ENCODE measurements at places on chromosomes 1 and 21. TPM values are rescaled to one million over a fixed set of nuclear protein-coding genes. Genes with fewer than 3 reads are reported as not detected.

- H3K27ac ChIP-seq: no peak overlapping the region
- no peaks in the 10 kb centered on the region for H3K27me3 ChIP-seq
- H3K4me1 ChIP-seq: no peaks in the 10 kb centered on the region
- H3K36me3 ChIP-seq: no peaks in the 10 kb centered on the region
- no peak for DNase-seq
- H3K4me3 ChIP-seq: no peak overlapping the region
Observed at GRCh38 chr1:198018529-198018928, 101.4 kb downstream of the LHX9 start.

CRP gene
- not detected for total RNA-seq

DNA sequence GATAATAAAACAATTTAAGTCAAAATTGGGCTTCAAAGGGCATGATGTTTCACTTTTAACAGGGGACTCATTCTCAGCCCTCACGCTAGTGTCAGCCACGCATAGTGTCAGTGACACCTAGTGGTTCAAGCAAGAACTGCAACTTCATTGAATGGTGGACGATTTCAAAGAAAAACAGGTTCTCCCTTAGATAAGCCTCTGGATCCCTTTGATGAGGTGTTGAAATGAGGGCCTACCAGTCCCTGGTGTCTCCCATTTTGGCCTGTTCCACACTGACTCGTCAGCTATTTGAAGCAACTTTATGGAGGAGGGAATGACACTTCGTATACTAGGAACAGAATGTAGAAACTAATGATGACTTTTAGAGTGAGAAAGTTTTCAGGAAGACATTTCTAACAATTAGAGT lies 56.2 kb downstream of the FCRL5 start:
- H3K4me1 ChIP-seq: no peaks in the 10 kb centered on the region
- H3K27me3 ChIP-seq: peaks cover 2% of the 10 kb centered on the region
- no peak overlapping the region for H3K27ac ChIP-seq
- H3K36me3 ChIP-seq: no peaks in the 10 kb centered on the region
- H3K4me3 ChIP-seq: no peak overlapping the region

OR2AK2 gene
- not detected for total RNA-seq

DNA sequence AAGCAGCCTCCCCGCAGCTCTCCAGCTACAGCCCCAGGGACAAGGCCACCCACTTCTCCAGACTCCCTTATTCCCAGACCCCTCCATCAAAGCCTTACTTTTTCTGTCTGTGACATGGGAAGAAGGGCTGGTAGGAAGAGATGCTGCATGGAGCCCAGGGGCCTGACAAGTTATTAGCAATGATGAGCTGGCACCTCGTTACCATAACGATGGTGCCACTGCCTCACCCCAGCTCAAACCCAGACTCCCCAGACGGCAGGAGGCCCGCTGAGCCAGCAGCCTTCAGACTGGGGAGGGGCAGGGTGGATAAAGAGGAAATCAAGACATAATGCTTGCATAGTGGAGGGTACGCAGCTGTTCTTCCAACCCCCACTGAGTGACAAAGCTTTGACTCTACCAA lies 3.3 kb downstream of the DLGAP3 start:
- H3K36me3 ChIP-seq: no peaks in the 10 kb centered on the region
- H3K27me3 ChIP-seq: peaks cover 84% of the 10 kb centered on the region
- no peak for DNase-seq
- H3K4me3 ChIP-seq: no peak overlapping the region
- no peak overlapping the region for H3K27ac ChIP-seq

DNA sequence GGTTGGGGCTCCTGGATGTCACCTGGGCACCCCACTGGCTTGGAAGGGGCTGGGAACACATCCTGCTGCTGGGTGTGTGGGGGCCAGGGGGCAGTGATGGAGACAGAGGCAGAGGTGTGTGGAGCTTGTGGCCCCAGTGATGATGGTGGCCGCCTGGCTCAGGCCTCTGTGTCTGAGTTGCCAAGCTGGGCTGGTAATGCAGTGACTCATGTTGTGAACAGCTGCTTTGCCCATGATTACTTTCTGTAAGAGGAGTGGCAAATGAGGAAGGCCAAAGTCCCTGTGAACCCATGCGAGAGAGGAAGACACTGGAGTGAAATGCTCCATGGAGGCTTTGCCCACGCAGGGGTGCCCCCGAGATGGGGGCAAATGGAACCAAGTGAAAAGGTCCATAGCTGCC lies 86.8 kb downstream of the KCNJ6 start:
- no peaks in the 10 kb centered on the region for H3K4me1 ChIP-seq
- no peaks in the 10 kb centered on the region for H3K36me3 ChIP-seq
- H3K4me3 ChIP-seq: no peak overlapping the region
- DNase-seq: no peak
- no peaks in the 10 kb centered on the region for H3K27me3 ChIP-seq

C8A gene
- not detected for total RNA-seq

GRCh38 chr21:37869661-37870060 lies 46.6 kb downstream of the KCNJ6 start:
- H3K27me3 ChIP-seq: peaks cover 9% of the 10 kb centered on the region
- no peak for DNase-seq
- no peak overlapping the region for H3K4me3 ChIP-seq
- H3K27ac ChIP-seq: no peak overlapping the region
- no peaks in the 10 kb centered on the region for H3K4me1 ChIP-seq

NUF2 gene
- 0.48 TPM for total RNA-seq

LGR6 gene
- total RNA-seq: not detected

DNA sequence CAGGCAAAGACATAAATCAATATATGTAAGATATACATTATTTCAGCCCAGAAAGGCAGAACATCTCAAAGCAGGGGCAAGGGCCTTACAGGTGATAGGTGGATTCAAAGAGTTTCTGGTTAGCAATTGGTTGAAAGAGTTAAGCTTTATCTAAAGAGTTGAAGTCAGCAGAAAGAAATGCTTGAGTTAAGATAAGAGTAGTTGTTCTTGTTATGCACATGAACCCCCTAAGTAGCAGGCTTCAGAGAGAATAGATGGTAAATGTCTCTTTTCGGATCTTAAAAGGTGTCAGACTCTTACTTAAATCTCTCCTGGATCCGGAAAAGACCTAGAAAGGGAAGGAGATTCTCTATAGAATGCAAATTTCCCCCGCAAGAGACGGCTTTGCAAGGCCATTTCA lies 8.3 kb upstream of the ZBTB40 start:
- DNase-seq: no peak
- no peaks in the 10 kb centered on the region for H3K27me3 ChIP-seq
- peaks cover 17% of the 10 kb centered on the region for H3K4me1 ChIP-seq
- H3K4me3 ChIP-seq: no peak overlapping the region

DNA sequence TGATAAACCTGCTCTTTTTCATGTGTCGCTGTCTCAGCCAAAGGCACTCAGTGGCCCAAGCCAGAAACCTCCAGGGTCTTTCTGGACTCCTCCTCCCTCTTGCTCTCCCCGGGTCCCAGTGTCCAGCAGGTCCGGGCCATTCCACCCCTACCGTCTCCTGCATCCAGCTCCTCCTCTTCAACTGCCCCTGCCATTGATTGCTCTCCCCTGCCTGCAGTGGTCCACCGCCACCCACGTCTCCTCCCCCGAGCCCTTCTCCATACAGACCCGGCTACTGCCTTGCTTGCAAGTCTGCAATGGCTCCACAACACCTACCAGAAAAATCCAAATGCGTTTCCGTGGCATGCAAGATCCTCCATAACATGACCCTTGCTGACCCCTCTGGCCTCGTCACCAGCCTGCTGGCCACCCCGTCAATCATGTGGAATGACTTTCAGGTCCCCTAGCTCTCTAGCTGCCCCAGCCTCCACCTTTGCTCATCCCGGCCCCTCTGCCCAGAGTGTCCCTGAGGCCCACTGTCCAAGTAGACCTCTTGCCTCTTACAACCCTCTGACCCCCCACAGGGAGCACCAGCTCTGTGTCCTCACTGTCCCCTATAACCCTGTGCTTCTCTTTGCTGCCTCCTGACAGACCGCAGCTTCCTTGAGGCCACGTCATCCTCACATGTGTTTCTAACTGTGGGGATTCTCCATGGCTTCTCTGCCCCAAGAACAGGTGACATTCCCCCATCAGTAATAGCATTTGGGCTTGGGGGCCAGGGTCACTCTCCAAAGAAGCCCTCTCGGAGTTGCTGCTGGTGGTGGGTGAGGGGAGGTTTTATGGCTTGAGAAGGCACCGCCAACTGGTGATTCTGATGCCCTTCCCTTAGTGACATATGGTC lies 15.0 kb downstream of the CACNA1S start:
- H3K4me1 ChIP-seq: peaks cover 80% of the 10 kb centered on the region
- peak overlapping the region; percentile 95 for H3K27ac ChIP-seq
- DNase-seq: no peak
- no peaks in the 10 kb centered on the region for H3K36me3 ChIP-seq

- no peaks in the 10 kb centered on the region for H3K36me3 ChIP-seq
- H3K4me3 ChIP-seq: no peak overlapping the region
- H3K27me3 ChIP-seq: no peaks in the 10 kb centered on the region
- H3K27ac ChIP-seq: no peak overlapping the region
- H3K4me1 ChIP-seq: no peaks in the 10 kb centered on the region
Observed at GRCh38 chr1:111052246-111052645, 87.6 kb downstream of the DRAM2 start.

DNA sequence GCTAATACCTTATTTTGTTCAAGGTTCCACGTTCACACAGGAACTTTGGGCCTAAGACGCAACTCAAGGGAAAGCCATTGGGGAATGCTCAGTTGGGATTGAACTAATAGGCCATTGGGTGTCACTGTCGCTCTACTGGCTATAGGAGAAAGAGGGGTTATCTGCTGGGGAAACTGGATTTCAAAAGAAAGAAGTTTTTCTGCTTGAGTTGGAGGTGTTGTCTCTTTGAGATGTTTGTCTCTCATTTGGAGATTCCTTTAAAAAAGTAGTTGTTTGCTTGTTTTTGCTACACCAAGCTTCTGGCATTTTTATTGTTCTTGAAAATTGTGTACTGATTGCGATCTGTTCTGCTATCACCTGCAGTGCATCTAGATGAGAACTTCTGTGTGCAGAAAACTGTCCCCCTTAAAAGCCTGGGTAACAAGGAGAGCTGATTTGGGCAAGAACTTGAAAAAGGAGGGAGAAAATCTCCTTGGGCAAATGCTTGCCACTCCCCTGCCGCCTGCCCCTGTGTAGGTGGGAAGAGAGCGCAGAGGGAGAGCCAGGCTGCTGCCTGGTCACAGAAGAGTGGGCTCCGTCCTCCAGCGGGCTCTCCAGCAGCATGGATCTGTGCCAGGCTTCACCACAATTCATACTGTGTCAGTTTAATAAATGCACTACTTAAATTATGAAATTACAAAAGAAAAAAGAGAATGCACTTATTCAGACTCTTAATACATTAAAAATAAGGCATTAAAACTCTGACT lies 39.9 kb downstream of the PEX14 start:
- H3K4me3 ChIP-seq: no peak overlapping the region
- DNase-seq: no peak
- H3K27me3 ChIP-seq: no peaks in the 10 kb centered on the region
- H3K36me3 ChIP-seq: no peaks in the 10 kb centered on the region

GRCh38 chr1:12201352-12202189 lies 28.3 kb upstream of the VPS13D start:
- H3K27me3 ChIP-seq: peaks cover 5% of the 10 kb centered on the region
- no peak overlapping the region for H3K27ac ChIP-seq
- no peaks in the 10 kb centered on the region for H3K4me1 ChIP-seq
- DNase-seq: no peak
- no peak overlapping the region for H3K4me3 ChIP-seq

DNA sequence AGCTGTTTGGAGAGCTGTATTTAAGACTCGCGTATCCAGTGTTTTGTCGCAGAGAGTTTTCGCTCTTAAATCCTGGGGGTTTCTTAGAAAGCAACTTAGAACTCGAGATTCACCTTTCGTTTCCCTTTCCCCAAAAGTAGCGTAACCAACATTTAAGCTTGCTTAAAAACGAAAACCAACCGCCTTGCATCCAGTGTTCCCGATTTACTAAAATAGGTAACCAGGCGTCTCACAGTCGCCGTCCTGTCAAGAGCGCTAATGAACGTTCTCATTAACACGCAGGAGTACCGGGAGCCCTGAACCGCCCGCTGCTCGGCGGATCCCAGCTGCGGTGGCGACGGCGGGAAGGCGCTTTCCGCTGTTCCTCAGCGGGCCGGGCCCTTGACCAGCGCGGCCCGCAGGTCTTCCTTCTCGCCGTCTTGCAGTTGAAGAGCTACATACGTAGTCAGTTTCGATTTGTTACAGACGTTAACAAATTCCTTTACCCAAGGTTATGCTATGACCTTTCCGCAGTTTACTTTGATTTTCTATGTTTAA lies 1.9 kb downstream of the OLIG1 start:
- peaks cover 17% of the 10 kb centered on the region for H3K27me3 ChIP-seq
- H3K4me1 ChIP-seq: peaks cover 14% of the 10 kb centered on the region
- no peak for DNase-seq
- H3K36me3 ChIP-seq: no peaks in the 10 kb centered on the region
- H3K4me3 ChIP-seq: peak overlapping the region; percentile 68

TDRD10 gene
- 0.52 TPM for total RNA-seq

PIGR gene
- 0.48 TPM for total RNA-seq

DNA sequence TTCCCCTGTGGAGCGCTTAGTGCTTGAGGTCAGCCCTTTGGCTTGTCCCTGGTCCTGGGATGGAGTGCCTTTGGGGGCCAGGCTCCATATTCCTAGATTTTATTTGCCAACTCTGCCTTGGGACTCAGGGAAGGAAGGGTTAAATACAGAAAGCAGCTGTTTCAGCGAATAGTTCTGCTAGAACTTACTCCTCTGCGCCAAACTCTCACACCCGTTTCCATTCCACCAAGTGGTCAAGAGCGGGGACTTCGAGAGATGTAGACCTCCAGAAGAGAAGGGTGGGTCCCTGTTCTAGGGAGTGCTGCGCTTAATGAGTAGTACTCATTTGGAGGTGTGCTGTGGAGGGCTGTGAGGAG lies 704 bp upstream of the TOMM40L start:
- no peak for DNase-seq
- peak overlapping the region; percentile 36 for H3K4me3 ChIP-seq
- H3K27me3 ChIP-seq: no peaks in the 10 kb centered on the region
- peaks cover 12% of the 10 kb centered on the region for H3K4me1 ChIP-seq
- peak overlapping the region; percentile 61 for H3K27ac ChIP-seq

- no peaks in the 10 kb centered on the region for H3K27me3 ChIP-seq
- H3K27ac ChIP-seq: peak overlapping the region; percentile 99
- H3K36me3 ChIP-seq: peaks cover 11% of the 10 kb centered on the region
- DNase-seq: no peak
- H3K4me3 ChIP-seq: peak overlapping the region; percentile 98
Observed at GRCh38 chr1:156499194-156499841, 1.3 kb downstream of the MEF2D start.

MEGF6 gene
- total RNA-seq: 4.6 TPM

DNA sequence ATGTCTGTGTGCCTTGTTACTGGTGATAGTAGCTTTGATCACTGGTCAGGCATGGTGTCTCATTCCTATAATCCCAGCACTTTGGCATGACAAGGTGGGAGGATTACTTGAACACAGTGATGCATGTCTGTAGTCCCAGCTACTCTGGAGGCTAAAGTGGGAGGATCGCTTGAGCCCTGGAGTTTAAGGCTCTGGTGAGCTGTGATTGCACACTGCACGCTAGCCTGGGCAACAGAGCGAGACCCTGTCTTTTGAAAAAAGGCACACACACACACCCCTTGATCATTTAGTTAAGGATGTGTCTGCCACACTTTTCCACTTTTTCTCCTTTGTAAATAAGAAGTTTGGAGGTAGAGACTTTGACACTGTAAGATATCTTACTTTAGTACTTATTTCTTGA lies 15.1 kb downstream of the MIGA1 start:
- DNase-seq: no peak
- peaks cover 27% of the 10 kb centered on the region for H3K36me3 ChIP-seq
- H3K4me1 ChIP-seq: no peaks in the 10 kb centered on the region
- no peak overlapping the region for H3K4me3 ChIP-seq
- H3K27ac ChIP-seq: no peak overlapping the region

All from psoas muscle (tissue), 8 donors.